Activated T-helper 1 cell treated with anti-CD3 and anti-CD28 coated beads, Interleukin-2, amount 50 U/mL, for 16 hours (primary cell): ENCODE measurements at places on chromosomes 4 and X.
A peak's percentile ranks its signal among the peaks of the same experiment; 100 is the strongest.

DNA sequence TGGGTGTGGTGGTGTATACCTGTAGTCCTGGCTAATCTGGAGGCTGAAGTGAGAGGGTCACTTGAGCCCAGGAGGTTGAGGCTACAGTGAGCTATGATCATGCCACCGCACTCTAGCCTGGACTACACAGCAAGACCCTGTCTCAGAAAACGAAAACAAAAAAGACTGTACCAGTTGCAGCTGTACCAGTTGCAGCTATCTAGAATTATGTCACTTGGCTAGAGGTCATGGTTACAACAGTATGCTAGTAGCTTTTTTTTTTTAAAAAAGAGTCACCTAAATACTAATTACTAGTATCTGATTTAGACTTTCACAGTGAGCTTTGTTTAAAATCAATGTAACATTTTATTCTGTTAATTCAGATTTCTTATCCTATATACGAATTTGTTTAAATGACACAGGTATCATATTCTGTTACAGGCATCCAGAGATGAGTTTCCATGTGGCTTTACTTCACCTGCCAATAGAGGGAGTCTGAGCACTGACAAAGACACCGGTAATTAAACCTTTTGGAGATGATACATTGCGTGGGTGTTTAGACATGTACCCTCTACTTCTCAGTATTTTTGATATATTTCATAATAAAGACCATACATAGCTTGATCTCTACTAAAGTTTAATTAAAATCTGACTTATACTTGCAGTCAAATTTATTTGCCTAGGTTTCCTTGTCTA, 100.2 kb upstream of the IL13RA1 start:
- DNase-seq = no peak

DNA sequence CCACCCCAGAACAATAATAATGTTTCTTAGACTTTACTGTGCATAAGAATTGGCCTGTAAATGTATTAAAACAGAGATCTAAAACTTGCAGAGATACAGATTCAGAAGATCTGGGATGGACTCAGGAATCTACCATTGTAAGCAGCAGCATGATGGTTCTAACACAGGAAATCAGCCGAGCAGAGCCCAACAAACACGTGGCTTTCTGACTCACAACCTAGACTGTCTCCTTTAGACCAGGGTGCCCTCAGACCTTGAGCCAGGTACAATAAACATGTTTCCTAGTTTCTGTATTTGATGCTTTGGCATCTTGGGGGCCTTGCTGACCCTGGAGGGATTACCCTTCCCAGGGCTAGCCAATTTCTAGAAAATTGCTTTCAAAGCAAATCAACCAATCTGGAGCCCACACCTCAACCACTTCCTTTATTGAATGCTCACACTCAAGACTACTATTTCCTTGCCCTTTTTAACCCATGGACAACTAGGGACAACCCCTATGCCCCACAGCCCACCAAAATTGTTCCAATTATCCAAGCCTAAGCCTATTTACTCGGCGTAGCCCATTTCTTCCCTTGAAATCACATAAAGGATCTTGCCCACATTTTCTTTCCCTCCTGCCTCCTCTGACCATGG, 80.5 kb downstream of the TBC1D9 start:
- no peak for DNase-seq

- no peak for DNase-seq
These were observed 225.1 kb upstream of the ITM2A start for GRCh38 chrX:79592259-79592658.

GRCh38 chr4:77021614-77022089, 54.1 kb downstream of the CCNI start:
- DNase-seq = no peak

DNA sequence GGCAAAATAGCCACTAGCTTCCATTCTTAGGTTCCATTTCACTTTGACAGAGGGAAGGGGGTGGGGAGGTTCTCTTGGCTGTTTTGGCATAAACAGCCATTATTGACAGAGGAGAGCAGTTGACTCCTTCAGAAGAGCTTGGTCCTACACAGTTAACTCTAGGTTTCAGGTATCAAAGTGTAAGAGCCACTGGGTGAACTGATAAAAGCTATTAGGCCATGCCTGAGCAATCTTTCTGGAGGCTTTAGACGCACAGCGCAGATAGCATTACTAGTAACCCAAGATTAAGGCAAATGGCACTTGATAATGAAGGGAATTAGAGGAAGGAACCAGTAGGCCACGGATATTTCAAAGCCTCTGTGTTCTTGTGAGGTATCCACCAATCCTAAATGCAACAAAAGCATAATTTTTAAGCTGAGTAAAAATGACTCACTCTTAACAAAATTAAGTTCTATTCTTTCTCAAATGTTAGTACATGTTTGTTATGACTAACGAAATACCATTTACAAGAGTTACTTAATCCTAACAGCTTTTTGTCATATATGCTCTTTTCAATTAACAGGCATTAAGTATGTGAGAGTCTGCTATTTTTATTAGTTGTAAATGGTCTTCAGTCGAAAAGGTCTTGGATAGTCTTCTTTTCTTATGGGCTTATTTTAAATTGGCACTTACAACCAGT, 53.6 kb downstream of the SLC7A11 start:
- DNase-seq = no peak

DNA sequence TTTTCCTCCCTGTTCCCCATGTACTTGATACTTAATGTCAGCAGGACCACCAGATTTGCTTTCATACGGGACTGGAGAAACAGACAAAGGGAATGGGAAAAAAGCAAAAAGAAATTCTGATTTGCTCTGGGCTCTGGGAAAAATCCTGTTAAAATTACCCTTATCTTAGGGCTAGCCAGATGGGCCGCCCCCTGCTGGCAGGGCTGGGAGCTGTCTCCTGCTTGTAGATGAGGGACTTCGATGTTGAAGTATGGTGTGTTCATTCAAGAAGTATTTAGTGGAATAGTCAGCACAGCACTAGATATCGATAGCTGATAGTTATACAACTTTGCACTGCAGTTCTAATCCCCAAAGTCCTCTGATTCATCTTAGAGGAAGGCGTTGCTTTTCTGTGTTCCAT, 45.8 kb downstream of the BCORL1 start:
- peak; percentile 6 for DNase-seq

- no peak for DNase-seq
These were observed 64.3 kb upstream of the CCDC160 start for GRCh38 chrX:134172588-134173259.

- no peak for DNase-seq
These were observed 201.5 kb upstream of the GATB start for GRCh38 chr4:151962138-151962823.

DNA sequence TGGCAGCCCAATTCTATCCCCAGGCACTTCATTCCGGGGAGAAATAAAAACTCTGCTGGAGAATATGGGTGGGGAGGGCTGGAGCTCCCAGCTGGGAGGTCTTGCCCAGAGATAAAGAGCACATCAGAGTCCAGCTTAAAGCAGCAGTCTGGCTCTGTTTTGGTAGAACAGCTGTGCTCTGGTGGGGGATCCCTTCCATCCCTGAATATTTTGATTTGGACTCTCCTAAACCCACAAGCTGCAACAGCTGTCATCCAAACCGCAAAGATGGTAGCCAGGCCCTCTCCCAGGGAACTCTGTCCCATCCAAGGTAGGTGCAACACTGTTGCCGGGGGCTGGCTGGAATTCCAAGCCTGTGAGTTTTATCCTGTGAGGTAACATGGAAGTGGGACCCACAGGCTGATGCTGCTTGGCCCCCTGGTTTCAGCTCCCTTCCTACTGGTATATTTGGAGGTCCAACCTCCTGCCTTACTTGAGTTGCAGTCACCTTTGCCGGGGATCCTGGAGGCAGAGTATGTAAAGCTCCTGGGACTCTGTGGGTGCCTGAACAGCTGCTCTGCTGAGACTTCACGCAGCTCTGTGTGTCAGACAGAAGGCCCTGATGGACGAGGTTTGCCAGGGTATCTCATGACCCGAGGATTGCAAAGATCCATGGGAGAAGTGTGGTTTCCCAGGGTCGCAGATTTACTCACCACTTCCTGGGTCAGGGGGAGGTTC, 203.5 kb upstream of the ITM2A start:
- DNase-seq = no peak

GRCh38 chr4:116515959-116516358, 569.4 kb downstream of the TRAM1L1 start:
- no peak for DNase-seq
